ENCODE measurements at places on chromosomes 3 and 15.

DNA sequence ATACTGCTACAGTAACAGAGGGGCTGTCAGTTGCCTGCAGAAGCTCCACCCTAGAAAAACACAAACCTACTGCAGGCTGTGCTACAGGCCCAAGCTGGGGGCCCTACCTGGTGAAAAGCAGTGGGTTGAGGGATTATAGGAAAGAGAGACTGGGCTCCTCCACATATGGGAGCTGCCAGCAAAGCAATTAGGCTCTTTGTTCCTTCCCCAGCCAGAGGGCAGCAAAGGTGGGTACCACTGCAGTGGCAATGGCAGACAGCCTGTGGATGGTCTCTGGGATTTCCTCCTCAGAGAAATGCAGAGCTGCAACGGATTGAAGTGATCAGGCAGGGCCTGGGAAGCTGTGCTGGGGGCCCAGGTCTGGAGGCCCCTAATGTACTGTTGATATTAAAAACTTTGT lies 19.1 kb upstream of the DNAAF4 start:
- DNase-seq = no peak

GRCh38 chr3:8845641-8846040 lies 76.2 kb upstream of the OXTR start:
- DNase-seq = no peak

- no peak for DNase-seq
Observed at GRCh38 chr15:48754011-48754410, 56.9 kb downstream of the CEP152 start.

DNA sequence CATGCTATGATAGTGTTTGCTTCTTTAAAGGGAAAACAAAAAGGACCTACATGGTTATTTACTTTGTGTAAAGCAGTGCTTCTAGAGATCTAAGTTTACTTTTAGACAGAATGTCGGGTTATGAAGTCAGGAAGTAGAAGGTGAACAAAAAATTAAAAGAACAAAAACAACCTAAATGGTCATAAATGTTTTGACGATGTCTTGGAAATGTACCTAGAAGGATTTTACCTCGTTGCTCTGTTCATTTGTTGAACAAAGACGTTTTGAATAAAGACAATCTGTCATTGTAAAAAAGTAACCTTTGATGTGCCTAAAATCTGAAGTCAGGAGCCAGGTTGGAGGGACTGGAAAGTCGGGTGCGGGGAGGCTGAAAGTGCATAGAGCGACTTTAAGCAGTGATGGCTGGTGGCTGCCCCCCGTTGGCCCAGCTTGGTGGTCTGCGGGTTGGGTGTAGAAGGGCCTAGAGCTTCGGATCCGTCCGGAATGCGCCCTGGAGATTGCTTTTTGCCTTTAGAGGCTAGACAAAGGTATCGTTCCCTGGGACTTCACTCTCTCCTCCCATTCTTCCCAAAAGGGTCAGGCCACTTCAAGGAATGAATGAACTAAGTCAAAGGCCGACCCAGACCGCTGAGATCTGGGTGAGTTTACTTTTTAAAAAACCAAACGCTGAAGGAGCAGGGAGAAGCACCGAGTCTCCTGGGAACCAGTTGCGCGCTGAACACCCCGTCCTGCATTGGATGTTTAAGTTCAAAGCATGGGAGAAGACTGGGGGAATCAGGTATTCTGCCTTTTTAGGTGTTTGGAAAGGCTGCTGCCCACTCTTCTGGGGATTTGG lies 2.1 kb downstream of the SOX14 start:
- no peak for DNase-seq

DNA sequence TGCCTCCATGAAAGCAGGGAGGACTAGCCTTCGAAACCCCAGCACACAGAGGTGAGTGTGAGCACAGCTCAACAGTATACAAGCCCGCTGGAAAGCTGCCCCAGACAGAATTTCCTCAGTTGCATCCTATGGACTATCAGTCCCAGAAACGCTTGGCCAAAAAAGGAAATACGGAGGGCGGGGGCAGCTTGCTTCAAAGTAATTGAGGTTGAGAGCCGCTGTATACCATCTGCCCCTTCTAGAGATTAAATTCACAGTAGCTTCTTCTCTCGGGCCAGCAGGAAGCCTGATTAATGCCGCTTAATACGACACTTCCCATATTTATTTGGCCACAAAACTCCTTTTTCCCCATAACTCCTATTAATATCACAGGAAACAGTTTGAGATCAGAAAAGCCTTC lies 88.7 kb downstream of the LIPC start:
- DNase-seq = no peak

- no peak for DNase-seq
Observed at GRCh38 chr3:51862886-51863285, 1.5 kb downstream of the IQCF2 start.

DNA sequence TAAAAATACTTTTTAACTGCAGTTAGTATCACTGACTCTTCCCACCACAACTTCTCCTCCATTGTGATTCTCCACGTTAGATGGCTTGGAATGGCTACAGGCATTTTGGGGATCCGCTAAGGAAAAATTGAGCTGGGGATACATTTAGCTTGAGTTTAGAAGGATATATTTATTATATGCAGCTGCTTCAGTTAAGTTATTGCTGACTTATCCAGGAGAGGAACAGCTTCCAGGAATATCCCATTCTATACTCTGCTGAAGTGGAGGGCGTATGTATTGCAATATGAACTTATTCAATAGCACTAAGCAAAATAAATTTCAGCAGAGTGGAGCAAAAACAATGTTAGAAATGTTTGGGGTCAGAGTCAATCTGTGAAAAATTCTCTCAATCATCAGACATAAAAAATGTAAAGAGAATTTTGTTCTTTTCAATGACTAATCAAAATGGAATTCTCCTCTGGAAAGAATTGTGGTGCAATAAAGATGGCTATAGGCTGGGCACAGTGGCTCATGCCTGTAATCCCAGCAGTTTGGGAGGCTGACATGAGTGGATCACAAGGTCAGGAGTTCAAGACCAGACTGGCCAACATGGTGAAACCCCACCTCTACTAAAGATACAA lies 84.7 kb downstream of the NCEH1 start:
- no peak for DNase-seq

GRCh38 chr3:44434834-44435510 lies 42.5 kb downstream of the ZNF445 start:
- DNase-seq = no peak

GRCh38 chr3:74491874-74492273 lies 122.6 kb downstream of the CNTN3 start:
- no peak for DNase-seq

DNA sequence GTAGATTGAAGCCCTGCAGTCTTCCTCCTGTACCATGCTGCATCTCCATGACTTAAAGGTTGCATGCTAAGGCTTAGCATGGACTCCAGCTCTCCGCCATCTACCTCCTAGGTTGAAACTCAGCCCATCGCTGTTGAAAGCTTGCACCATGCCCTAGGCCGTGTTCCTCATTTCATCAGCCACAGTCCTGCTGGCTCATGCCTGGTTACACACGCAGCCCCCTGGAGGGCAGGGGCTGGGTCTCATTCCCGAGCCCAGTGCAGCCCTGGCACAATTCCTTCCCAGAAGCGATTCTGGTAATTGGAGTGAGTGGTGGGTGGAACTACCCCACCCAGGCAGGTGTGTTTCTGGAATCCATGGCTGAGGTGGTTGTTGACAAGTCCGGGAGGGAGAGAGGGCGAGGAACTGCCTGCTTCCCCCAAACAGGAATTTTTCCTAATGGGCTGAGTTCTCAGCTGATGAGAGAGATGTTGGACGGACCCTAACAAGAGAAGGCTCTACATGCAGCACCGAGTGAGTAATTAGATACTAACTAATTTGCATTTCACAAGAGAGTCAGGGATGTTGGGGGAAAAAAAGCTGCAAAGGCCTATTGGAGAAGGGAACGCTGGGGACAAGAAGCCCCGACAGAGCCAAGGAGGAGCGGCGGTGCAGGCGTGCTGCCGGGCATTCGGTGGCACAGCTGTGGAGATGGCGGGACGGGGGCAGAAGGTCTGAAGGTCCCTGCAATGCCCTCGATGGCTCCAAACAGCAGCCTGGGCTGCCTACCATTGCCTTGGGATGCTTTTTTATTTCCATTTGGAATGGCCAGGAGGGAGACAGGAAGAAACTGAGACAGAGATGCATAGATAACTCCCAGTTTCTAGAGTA lies 92.3 kb upstream of the TLE3 start:
- no peak for DNase-seq

GRCh38 chr15:43253431-43254403 lies 13.0 kb downstream of the TGM5 start:
- no peak for DNase-seq

- no peak for DNase-seq
Observed at GRCh38 chr3:11118181-11118682, 36.1 kb upstream of the HRH1 start.

- peak; percentile 56 for DNase-seq
Observed at GRCh38 chr15:84982301-84982920, 755 bp downstream of the PDE8A start.

GRCh38 chr15:79561982-79562381 lies 129.8 kb downstream of the MINAR1 start:
- DNase-seq = no peak

DNA sequence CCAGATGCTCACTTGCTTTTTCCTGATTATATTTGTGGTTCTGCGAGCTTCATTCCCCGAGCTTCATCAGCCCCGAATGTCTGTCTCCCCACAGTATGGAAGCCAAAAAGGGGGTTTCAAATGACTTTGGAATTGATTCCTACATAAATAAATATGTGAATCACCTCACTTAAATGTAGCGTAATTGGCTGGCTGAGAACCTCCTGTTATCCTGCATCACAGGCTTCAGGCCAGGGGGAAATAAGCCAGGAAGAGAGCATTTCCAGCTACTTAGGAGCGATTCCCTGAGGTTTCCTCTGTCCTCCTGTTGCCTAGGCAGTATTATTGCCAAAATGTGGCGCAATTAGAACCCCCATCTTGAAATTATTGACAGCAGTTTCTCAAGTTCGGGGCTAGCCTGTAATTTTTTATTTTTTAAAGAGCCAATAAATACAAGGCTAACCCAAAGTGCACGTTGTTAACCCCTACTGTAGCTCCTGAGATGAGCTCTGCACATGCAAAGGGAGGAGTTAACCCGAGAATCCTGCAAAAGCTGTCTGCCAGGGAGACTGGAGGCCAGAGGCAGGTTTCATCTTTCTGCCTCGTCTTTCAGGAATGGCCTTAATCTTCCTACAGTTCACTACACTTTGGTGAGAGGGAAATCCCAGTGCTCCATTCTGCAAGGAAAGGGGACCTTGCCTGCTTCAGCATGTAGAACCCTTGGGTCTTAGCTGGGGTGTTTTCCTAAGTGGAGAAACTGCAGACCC lies 148.2 kb downstream of the ADAMTS9 start:
- DNase-seq = no peak

- no peak for DNase-seq
Observed at GRCh38 chr15:81294516-81294880, 29.4 kb downstream of the STARD5 start.

- no peak for DNase-seq
Observed at GRCh38 chr15:51621936-51622603, 501 bp downstream of the DMXL2 start.
